LHCN-M2 (cell line): ENCODE measurements at places on chromosomes 16 and 17. TPM values are rescaled to one million over a fixed set of nuclear protein-coding genes. Genes with fewer than 3 reads are reported as not detected.

Gene NPIPA2
- 0.57 TPM in 1 of 2 replicates, not detected in the other for total RNA-seq

Gene TMEM235
- not detected in 2 replicates for total RNA-seq

Gene CPHXL2
- total RNA-seq = not detected in 2 replicates

Gene TOM1L1
- 28.9 and 29.9 TPM in 2 replicates for total RNA-seq

Gene CCL14
- total RNA-seq = not detected in 2 replicates

Gene KRTAP9-4
- not detected in 2 replicates for total RNA-seq

Gene MED31
- 7.4 and 9.6 TPM in 2 replicates for total RNA-seq

Gene TLCD2
- 0.77 and 1.1 TPM in 2 replicates for total RNA-seq

GRCh38 chr17:39450051-39450450, 1.0 kb downstream of the MED1 start:
- peak; percentile 5 for DNase-seq

GRCh38 chr17:77306790-77307478, 166.2 kb downstream of the SEC14L1 start:
- no peak for DNase-seq

GRCh38 chr17:3691617-3692067, 4.3 kb downstream of the P2RX5 start:
- DNase-seq = no peak

- DNase-seq = no peak
Measured at GRCh38 chr17:77893144-77894044, 65.1 kb upstream of the TNRC6C start.

- no peak for DNase-seq
Measured at GRCh38 chr16:29992344-29992967, 3.0 kb downstream of the HIRIP3 start.

DNA sequence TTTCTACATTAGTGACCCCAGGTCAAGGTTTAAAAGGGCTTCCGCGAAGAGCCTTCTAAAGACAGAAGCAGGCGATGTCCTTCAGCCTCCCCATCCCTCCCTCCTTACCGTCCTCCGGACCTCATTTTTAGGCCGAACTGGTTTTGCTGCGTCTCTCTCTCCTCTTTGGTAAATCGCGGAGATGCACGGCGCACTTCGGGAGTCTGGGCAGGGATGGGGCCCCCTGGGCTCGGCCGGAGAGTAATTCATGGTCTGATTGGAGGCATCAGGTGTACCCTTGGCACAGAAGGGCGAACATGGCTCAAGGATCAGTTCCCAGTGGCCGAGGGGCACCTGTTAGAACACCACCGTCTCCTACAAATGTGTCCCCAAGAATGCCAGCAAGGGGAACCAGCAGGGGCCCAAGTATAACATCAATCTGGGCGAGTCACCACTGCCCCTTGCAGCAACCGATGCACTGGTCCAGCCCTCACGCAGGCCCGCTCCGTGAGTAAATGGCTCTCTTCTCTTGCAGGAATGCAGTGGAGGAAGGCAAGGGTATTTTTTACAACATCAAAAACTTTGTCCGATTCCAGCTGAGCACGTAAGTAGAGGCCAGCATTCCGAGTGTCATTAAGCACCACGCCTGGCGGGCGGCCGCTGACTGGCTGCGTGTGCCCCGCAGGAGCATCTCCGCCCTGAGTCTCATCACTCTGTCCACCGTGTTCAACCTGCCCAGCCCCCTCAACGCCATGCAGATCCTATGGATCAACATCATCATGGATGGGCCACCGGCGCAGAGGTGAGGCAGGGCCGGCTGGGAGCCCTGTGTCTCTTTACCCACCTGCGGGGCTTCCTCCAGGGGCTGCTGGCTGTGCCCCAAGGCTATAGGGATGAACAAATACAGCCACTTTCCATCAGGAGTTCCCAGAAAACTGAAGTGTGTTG, 45.6 kb downstream of the MEAK7 start:
- DNase-seq = no peak

GRCh38 chr16:89505204-89506112, 2.7 kb upstream of the SPG7 start:
- DNase-seq = peak; percentile 97

GRCh38 chr16:85936816-85937215, 37.9 kb downstream of the IRF8 start:
- DNase-seq = no peak

DNA sequence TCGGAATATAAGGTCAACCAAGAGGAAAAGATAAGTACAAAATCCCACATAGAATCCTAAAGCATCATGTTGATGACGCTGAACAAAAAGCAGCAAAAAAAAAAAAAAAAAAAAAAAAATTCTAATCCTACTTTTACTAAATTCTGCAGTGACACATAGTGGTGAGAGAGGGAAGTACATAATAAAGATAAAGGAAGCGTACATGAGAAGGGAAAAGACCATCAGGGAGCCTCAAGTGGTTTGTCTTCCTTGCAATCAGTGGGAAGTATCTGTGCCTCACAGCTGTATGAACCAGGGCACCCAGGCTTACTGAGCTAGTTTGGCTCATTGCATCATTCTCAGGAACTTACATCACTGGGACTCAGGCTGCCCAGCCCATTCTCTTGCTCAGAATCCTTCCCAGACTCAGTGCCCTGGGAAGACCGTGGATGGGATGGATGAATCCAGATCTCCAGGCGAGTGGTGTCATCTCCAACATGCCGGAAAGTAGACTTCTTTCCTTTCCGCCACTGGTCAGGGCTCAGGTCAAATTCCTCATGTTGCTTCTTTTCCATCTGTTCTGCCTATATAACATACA, 21.2 kb downstream of the SMG6 start:
- peak; percentile 84 for DNase-seq

GRCh38 chr17:33202021-33202420, 91.1 kb downstream of the ASIC2 start:
- DNase-seq = no peak

DNA sequence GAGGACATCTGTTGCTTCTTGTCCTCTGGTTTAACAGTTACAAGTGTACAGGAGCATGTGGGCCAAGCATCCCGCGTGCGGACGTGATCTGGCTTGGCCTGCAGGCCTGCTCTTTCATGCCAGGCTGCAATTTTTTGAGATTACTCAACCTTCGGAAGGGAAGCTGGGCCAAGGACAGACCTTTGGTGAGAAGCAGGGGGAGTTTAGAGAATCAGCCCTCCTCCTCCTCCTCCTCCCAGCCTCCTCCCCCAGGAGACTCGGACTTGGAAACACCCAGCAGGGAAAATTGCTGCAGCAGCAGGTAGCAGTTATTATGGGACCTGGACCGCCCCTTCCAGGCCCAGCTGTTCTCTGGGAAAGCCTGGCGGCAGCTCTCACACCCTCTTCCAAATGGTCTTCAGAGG, 5.1 kb upstream of the KLHL36 start:
- DNase-seq = peak; percentile 94

DNA sequence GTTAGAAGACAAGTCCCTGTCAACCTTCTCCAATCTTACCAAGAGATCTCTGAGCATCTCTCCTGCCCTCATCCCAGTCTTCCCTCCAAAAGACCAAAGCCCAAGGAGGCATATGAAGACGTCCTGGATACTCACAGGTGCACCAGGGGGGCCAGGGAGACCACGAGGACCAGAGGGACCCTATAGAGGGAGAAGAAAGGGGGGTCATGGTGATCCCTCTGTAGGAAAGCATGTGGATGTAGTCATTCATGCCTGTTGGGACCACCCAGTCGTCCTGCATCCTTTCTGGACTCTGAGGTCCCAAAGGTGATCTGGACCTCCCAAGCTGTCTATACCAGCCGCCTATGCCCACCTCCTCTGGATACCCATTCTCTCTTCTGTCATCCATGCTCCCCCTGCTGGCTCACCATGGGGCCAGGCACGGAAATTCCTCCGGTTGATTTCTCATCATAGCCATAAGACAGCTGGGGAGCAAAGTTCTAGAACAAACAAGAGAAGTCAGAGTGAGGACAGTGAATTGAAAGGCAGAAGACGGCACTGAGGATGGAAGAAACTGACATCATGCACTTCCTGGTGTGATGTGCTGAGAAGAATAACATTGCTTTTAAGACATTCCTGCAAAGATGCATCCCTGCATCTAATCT, 3.3 kb downstream of the COL1A1 start:
- peak; percentile 93 for DNase-seq

DNA sequence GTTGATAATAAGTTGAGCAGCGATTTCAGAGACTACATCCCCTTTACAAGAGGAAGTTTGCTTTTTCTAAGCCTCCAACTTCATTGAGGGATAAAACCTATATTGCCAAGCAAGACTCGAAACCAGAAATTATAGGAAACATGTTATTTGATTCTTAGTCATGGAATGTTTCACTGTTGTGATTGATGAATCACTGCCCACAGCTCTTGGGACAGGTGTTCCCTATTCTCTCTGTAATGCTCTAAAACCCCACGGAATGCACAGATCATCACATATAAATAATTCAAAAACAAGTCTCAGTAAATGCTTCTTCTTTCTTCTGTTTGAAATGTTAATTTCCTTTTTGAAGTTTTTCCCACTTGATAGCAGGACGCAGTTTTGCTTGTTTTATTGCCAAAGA, 809.5 kb upstream of the GOT2 start:
- peak; percentile 94 for DNase-seq

DNA sequence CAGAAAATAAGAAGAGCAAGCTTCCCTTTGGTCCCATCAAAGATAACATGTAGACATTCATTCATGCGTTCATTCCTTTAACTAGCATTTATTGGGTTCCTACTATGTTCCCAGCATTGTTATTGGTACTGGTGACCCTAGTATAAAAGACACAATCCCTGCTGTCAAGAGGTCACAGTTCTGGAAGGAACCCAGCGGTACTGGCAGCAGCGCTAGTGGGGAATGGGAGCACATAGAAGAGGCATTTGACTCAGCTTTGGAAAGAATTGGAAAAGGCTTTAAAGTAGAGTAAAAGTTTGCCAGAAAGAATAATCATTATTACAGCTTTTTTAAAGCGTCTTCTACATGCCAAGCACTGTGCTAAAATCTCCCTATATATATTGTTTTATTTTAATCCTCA, 41.7 kb upstream of the NF1 start:
- no peak for DNase-seq

DNA sequence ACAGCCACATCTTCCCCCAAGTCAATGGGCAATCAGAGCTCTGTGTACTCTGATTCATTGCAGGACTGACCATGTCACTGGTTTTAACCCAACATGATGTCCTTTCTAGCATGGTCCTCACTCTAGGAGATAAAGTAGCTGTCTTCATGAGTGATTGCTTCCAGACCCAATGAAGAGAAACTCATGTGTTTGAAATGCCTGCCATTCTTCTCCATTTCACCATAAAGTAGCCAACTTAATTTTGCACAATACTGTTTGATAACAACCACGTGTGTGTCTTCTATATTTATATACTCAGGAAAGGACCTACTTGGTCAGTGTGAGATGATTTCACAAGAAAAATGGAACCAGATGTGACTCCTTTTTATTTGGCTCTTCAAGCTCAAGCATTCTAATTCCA, 172.5 kb downstream of the AXIN2 start:
- DNase-seq = no peak

GRCh38 chr17:8016632-8017424, 14.4 kb downstream of the GUCY2D start:
- peak; percentile 34 for DNase-seq

DNA sequence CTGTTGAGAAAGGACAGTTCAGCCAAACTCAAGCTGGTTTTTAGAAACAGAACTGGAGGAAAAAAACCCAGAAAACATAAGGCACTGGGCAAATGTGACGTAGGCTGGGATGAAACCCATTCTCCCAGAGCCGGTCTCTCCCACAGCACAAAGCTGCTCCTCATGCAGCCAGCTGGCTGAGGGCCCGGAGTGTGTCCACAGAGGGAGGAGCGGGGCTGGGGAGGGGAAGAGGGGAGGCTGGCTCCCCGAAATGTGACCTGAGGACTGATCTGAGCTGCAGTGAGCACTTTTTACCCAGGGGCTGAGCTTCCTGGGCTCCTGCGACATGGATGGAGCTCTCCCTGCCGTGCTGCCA, 20.8 kb downstream of the FOXF1 start:
- DNase-seq = no peak
